DND-41 (cell line): ENCODE measurements at places on chromosomes 1 and 21.

DNA sequence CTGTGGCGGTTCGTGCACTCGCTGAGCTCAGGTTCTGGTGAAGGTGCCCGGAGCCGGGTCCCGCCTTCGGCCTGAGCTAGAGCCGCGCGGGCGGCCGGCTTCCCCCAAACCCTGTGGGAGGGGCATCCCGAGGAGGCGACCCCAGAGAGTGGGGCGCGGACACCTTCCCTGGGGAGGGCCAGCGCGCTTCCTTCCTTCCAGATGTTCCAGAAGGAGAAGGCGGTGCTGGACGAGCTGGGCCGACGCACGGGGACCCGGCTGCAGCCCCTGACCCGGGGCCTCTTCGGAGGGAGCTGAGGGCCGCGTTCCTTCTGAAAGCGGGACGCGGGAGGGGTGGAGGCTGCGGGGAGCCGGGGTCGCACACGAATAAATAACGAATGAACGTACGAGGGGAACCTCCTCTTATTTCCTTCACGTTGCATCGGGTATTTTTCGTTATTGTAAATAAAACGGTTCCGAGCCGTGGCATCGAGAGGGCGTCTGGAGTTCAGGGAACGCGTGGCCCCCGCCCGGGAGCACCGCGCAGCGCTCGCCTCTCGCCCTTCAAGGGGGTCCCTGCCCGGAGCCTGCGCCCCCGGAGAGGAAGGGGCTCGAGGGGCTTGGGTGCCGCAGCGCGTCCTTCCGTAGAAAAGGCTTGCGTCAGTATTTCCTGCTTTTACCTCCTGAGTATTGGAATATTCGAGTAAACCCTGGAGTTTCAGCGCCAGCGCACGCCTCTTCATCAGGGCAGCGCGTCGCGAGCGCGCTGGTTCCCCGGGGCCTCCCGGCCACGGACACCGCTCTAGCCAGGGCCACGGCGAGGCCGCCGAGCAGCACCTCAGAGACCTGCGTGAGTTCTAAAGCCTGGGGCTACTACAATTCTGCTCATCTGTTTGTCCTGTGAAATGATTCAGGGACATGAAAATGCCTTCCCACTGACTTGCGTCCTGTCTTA lies 11.5 kb downstream of the YBEY start:
- H3K4me3 ChIP-seq = no peak overlapping the region
- DNase-seq = no peak
- peaks cover 35% of the 10 kb centered on the region for H3K36me3 ChIP-seq
- no peaks in the 10 kb centered on the region for H3K27me3 ChIP-seq
- no peak overlapping the region for H3K27ac ChIP-seq
- no peaks in the 10 kb centered on the region for H3K4me1 ChIP-seq

DNA sequence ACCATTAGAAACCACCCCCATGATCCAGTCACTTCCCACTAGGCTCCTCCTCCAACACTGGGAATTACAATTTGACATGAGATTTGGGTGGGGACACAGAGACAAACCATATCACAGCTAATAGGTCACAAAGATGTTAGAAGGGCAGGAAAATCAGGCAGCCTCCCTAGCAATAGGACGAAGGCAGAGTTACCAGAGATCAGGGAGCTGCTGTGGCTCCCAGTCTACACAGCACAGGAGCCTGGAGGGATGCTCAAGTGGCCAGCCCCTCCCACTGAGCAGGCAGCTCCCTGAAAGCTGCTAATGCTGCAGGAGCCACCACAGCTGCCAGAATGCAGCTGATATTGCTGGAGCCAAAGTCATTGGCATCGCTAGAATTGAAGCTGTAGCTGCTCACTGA lies 51.0 kb downstream of the CR1L start:
- H3K27me3 ChIP-seq = peaks cover 9% of the 10 kb centered on the region
- no peak overlapping the region for H3K4me3 ChIP-seq
- no peak overlapping the region for H3K27ac ChIP-seq
- H3K4me1 ChIP-seq = no peaks in the 10 kb centered on the region
- no peaks in the 10 kb centered on the region for H3K36me3 ChIP-seq

DNA sequence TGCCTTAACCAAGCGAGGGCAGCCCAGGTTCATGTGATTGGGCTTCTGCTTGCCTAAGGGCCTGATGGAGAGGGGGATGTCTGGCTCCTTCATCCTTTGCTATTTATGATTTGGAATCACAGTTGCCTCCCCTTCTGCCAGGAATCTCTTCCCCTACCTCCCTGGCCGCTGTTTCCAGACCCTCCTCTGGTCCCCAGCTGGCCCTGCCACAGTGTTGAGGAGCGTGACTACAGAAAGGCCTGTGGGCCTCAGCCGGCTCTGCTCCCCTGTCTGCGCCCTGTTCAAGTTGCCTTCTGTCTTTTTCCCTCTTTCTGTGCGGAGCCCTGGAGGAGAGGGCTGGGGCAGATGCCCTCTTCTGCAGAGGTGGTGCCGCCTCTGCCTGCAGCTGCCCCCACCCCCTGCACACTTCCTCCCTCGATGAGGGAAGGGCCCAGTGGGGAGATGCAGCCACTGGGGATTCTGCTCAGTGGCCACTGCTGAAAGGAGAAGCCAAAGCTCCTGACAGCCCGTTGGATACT lies 6.5 kb downstream of the KIAA1614 start:
- H3K36me3 ChIP-seq = no peaks in the 10 kb centered on the region
- DNase-seq = no peak
- H3K4me3 ChIP-seq = no peak overlapping the region
- no peak overlapping the region for H3K27ac ChIP-seq
- H3K27me3 ChIP-seq = no peaks in the 10 kb centered on the region

DNA sequence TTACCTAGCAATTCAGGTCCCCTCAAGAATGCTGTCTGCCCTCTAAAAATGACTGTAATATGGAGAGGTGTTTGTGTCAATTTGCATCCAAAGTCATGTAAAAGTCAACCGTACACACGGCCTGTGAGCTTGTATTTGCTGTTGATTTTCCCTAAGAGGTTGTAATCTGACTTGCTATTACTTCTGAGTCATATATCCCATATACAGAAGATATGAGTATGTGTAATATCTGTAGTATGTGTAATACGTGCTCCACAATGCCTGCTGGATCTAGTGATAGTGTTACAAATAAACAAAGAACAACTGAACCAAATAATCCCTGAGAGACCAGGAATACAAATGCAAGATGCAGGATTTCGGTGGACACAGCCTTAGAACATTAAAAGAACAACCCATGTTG lies 1.4 kb upstream of the KCNJ6 start:
- no peak for DNase-seq
- no peak overlapping the region for H3K4me3 ChIP-seq
- H3K27me3 ChIP-seq = no peaks in the 10 kb centered on the region
- H3K27ac ChIP-seq = no peak overlapping the region

GRCh38 chr21:16367079-16367478 lies 637.3 kb downstream of the USP25 start:
- H3K4me1 ChIP-seq = no peaks in the 10 kb centered on the region
- no peak overlapping the region for H3K4me3 ChIP-seq
- no peak overlapping the region for H3K27ac ChIP-seq
- no peak for DNase-seq
- H3K36me3 ChIP-seq = no peaks in the 10 kb centered on the region

GRCh38 chr1:12301518-12302237 lies 71.8 kb downstream of the VPS13D start:
- no peak for DNase-seq
- no peak overlapping the region for H3K27ac ChIP-seq
- H3K27me3 ChIP-seq = no peaks in the 10 kb centered on the region
- H3K36me3 ChIP-seq = peaks cover 63% of the 10 kb centered on the region
- H3K4me1 ChIP-seq = no peaks in the 10 kb centered on the region

DNA sequence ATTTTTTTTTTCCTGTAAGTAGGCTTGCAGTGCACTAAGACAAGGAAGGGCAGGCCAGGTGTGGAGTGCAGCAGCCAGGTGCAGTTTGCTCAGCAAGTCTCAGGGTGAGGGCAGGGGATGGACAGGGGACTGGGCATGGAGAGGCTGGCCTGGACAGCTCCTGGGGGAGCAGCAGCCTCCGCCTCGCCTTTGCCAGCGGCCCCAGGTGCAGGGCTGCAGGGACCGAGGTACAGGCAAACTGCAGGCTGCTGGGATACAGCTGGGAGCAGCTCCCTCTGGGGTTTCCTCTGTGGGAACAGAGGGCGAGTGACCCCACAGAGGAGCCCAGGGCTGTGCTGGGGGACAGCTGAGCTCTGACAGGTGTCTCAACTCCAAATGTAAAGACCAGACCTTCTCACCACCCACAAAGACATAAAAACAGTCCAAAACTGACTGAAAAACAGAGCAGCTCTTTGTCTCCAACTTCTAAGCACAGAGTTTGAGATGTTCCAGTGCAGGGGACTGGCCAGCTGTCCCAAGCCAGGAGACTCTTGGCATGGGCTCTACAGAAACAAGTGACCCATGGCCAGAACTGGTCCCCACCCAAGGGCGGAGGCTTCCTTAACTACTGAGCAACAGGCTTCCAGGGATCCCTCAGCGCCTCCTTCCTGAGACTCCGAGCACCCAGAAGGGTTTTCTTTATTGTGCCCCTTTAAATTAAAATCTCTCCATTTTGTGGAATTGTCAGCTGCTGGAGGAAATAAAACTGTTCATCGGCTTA lies 27.7 kb upstream of the AJAP1 start:
- no peaks in the 10 kb centered on the region for H3K36me3 ChIP-seq
- DNase-seq = no peak
- H3K27me3 ChIP-seq = no peaks in the 10 kb centered on the region
- H3K4me3 ChIP-seq = no peak overlapping the region
- H3K4me1 ChIP-seq = no peaks in the 10 kb centered on the region
- H3K27ac ChIP-seq = no peak overlapping the region

GRCh38 chr1:205826995-205827394 lies 14.0 kb upstream of the SLC41A1 start:
- no peak overlapping the region for H3K4me3 ChIP-seq
- no peak for DNase-seq
- H3K4me1 ChIP-seq = peaks cover 34% of the 10 kb centered on the region

DNA sequence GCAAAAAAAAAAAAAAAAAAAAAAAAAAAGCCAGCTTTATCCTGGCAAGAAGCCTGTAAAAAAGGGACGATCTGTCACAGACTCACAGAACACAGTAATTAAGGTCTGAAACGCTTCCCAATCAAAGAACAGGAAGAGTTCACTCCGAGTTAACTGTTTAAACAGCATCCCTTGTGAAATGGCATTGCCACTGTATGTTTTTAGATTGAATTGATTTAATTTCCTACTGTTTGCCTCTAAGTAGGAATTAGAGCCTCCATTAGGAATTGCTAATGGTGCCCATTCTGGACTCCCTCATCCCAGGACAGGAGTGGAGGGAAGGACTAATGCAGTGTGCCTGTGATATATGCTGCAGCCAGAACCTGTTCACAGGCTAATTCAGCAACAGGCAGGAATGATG lies 370.8 kb downstream of the RWDD3 start:
- DNase-seq = no peak
- no peaks in the 10 kb centered on the region for H3K27me3 ChIP-seq
- no peak overlapping the region for H3K4me3 ChIP-seq

GRCh38 chr1:6683434-6683833 lies 18.2 kb downstream of the DNAJC11 start:
- H3K36me3 ChIP-seq = peaks cover 27% of the 10 kb centered on the region
- H3K4me1 ChIP-seq = no peaks in the 10 kb centered on the region
- no peaks in the 10 kb centered on the region for H3K27me3 ChIP-seq

GRCh38 chr1:88179943-88180342 lies 504.1 kb upstream of the PKN2 start:
- DNase-seq = no peak
- H3K36me3 ChIP-seq = no peaks in the 10 kb centered on the region
- no peaks in the 10 kb centered on the region for H3K27me3 ChIP-seq
- H3K27ac ChIP-seq = no peak overlapping the region
- no peaks in the 10 kb centered on the region for H3K4me1 ChIP-seq
- no peak overlapping the region for H3K4me3 ChIP-seq

- H3K4me3 ChIP-seq = no peak overlapping the region
- no peak for DNase-seq
- H3K27ac ChIP-seq = no peak overlapping the region
- H3K36me3 ChIP-seq = peaks cover 50% of the 10 kb centered on the region
- H3K4me1 ChIP-seq = no peaks in the 10 kb centered on the region
- no peaks in the 10 kb centered on the region for H3K27me3 ChIP-seq
These were observed 95.6 kb downstream of the PTPRC start for GRCh38 chr1:198734323-198735008.

- H3K4me1 ChIP-seq = no peaks in the 10 kb centered on the region
- no peak overlapping the region for H3K4me3 ChIP-seq
- H3K27me3 ChIP-seq = peaks cover 5% of the 10 kb centered on the region
- H3K27ac ChIP-seq = no peak overlapping the region
These were observed 38.4 kb upstream of the ZNF281 start for GRCh38 chr1:200448034-200448762.

DNA sequence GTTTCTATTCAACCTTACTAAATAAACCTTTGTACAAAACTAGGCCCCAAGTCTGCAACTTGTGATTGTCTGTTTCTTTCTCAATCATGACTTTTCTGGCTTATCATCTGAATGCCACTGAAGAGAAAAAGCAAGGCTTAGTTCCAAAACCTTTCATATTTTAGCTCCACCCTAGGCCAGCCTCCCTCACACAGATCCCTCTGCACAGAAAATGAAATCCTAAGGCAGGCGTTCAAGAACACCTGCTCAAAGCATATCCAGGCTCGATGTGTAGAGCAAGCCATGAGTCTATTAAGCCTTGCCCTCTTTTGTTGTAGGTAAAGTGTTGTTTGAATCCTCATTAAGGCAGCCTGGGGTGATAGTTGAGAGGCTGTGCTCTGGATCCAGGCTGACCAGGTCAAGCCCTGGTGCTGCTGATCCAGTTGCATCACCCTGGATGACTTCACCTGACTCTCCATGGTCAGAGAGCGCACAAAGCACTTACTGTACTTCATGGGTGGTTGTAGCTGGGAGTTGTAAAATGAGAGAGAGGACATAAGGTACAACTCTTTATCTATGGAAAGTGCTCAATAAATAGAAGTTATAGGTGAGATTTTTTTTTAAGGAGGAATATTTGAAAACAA lies 39.0 kb downstream of the FYB2 start:
- no peaks in the 10 kb centered on the region for H3K36me3 ChIP-seq
- no peak overlapping the region for H3K4me3 ChIP-seq
- H3K27ac ChIP-seq = no peak overlapping the region
- DNase-seq = no peak
- H3K4me1 ChIP-seq = no peaks in the 10 kb centered on the region

DNA sequence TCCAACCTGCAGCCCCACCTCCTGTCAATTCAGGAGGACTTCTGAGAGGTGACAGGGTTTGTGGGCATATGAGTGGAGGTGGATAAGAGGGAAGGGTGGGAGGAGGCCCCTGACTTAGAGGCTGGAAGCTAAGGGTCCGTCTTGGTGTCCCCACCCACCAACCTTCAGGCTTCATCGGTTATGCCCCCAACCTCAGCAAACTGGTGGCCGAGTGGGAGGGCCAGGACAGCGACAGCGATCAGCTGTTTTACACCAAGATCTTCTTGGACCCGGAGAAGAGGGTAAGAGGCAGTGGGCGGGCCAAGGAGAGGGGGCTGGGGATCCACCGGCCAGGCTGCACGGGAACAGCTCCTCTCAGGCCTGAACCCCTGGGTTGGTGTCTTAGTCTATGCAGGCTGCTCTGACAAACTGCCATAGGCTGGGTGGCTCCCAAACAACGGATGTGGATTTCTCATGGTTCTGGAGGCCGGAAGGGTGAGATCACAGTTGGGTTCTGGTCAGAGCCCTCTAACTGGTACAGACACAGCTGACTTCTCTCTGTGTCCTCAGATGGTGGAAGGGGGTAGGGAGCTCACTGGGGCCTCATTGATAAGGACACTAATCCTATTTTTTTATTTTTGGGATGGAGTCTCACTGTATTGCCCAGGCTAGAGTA lies 18.1 kb downstream of the PLOD1 start:
- no peaks in the 10 kb centered on the region for H3K27me3 ChIP-seq
- H3K4me3 ChIP-seq = no peak overlapping the region
- no peak for DNase-seq
- no peak overlapping the region for H3K27ac ChIP-seq
- H3K36me3 ChIP-seq = peaks cover 22% of the 10 kb centered on the region; the same call in 1 of the 2 replicates
- H3K4me1 ChIP-seq = no peaks in the 10 kb centered on the region
